NCI-H1417 treated with DMSO at 0.1 percent for 48 hours (cell line): ENCODE measurements at places on chromosomes 7 and 10.

- peak; percentile 6 for DNase-seq
Measured at GRCh38 chr7:89623018-89623672, 531.1 kb upstream of the STEAP1 start.

- DNase-seq = no peak
Measured at GRCh38 chr7:147509541-147510200, 1080.9 kb upstream of the C7orf33 start.

DNA sequence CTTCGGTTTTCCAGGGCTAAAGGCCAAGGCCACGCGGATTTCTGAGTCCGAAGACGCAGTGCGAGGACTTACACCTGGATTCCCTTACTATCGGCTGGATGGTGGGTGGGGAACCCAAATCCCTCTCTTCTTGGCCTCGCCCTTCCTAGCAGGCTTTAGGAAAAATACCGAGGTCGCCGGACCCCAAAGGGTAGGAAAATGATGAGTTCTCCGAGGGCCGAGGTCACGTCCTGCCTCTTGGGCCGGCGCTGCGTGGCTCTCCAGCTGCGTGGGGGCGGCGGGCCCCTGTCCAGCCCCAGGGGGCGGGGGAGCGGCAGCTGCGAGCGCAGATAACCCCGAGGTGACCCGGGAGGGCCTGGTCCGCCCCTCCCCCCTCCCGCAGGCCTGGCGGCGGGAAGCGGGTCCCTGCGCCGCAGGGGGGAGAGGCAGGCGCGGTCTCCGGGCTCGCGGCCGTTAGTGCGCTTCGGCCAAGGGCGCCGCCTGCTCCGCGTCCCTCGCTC is 805 bp upstream of the HMX3 start:
- no peak for DNase-seq

- no peak for DNase-seq
Measured at GRCh38 chr7:97275475-97275874, 158.0 kb downstream of the SDHAF3 start.

DNA sequence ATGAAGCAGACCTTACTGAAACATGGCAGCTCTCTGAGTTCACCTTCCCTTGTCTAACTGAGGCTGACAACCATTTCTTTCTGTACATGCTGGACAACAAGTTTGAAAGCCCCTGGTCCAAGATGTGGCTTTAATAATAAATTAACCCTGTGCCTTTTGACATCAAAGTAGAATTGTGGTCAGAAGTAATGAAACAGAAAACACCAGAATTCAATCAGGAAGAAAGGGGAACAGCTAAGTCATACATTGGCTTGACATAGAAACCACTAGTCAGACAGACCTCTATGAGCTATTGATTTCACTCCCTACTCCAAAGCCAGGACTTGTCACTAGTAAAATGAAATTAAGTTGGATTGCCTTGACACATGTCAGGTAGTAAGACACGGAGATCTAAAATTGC is 175.2 kb upstream of the ASAH2 start:
- DNase-seq = no peak

DNA sequence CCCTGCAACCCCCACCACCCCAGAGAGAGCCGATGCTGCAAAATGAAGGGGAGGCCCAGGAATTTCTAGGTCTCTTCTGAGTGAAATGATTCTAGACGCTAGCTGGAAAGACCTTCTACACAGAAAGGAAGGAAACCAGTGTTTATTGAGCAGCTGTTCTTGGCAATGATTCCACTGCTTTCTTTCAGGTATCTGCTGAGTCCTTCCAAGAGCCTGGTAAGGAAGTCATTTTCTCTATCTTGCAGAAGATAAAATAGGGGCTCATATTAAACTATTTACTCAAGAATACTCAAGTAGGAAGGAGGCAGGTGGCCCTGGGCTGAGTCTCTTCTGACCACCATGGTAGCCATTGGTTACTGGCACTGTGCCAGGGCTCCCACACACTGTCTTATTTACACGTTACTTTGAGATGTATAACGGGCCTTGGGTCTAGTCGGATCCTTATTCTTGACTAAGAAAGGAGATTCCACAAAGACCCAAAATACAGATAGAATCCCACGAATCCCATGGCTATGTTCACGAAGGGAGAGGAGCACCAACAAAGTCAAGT is 112.1 kb downstream of the GALNT11 start:
- no peak for DNase-seq

DNA sequence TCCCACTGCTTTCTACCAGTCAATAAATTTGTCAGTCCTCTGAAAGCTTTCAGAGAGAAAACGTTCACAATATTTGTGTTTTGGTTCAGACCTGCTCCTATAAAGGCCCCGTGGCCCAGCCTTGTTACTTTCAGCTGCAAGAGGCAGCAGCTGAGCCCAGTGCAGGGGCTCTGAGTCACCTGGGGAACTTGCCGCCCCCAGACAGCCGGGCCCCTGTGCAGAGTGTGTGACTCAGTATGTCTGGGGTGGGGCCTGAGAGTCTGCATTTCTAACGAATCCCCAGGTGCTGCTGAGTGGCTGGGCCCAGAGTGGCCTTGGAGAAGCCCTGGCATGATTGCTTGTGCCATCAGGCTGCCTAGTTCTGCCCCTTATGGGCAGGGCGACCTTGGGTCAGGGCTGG is 303.5 kb downstream of the PAXIP1 start:
- DNase-seq = no peak

GRCh38 chr10:5617521-5617920 is 48.9 kb downstream of the ASB13 start:
- DNase-seq = no peak

DNA sequence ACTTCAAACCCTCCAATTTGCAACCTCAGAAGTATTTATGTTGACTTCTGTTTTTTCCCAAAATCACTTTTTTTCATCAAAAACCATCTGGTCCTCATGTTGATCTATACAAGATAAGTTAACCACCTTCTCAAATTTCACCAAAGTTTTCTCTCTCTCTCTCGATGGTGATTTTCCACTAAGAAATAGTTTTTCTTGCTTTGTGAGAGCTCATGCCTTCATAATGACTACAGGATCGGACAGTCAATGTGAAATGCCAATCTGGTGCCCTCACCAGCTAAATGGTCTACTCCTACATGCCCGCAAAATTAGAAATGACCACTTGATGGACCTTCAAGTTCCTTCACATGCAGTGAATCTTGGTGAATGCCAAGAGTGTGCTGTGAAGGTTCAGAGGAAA is 40.4 kb downstream of the CNNM1 start:
- DNase-seq = no peak

DNA sequence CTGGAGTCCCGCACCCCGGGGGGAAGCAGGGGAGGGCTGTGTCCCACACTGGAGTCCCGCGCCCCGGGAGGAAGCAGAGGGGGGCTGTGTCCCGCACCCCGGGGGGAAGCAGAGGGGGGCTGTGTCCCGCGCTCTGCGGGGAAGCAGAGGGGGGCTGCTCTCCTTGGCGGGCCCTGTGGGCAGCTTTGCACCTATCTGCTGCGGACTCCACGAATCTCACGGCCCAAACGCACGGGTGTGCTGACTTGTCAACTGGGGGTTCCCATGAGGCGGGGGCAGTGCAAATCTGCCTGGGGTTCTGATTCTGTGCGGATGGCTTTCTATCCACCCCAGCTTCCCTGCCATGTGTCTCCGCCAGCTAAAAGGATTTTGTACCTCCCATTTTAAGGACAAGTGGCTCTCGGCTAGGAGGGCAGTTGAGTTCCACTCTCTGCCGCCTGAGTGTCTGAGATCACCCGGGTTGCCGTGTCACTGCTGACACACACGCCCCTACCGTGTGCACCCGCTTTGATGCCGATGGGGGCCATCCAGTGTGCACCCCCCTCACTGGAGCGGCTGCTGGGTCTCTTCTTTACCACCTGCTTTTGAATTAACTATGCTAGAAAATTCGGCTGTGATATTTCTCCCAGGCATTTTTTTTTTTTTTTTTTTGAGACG is 20.5 kb downstream of the GPER1 start:
- DNase-seq = no peak

DNA sequence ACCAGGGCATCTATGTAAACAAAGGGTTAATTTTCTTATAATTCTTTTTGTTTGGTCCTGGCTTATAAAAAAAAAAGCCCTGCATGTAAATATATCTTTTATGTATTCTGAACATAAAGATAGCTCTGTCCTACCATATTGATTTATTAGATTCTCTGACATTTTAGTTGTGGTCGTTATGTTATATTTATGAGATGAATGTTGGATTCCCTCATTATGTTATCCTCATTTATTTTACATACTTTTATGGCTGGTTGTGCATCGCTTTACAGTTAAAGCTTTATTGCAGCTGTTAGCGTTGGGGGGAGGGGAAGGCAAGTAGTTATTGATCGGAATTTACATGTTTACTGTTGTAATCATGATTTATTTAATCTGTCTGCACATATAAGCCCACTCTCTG is 431.5 kb downstream of the LRMDA start:
- DNase-seq = no peak

- DNase-seq = no peak
Measured at GRCh38 chr7:30852308-30852684, 59.4 kb upstream of the AQP1 start.

DNA sequence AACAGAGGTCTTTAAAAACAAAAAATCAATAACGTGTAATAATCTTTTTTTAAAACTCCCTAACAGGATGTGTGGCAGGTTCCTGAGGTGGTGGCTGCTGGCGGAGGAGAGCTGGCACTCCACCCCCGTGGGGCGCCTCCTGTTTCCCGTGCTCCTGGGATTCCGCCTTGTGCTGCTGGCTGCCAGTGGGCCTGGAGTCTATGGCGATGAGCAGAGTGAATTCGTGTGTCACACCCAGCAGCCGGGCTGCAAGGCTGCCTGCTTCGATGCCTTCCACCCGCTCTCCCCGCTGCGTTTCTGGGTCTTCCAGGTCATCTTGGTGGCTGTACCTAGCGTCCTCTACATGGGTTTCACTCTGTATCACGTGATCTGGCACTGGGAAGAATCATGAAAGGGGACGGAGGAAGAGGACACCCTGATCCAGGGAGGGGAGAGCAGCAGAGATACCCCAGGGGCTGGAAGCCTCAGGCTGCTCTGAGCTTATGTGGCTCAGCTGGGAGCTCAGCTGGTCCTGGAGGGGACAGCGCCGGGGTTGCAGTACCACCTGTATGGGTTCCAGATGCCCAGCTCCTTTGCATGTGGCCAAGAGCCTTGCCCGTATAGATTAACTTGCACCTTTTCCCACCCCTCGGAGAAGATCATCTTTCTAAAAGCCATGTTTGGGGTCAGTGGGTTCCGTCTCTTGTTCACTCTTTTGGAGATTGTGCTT is 16.7 kb upstream of the AZGP1 start:
- no peak for DNase-seq

- no peak for DNase-seq
Measured at GRCh38 chr10:48608976-48609375, 4.1 kb upstream of the ARHGAP22 start.
